ENCODE measurements at places on chromosomes 16 and 17. TPM values are rescaled to one million over a fixed set of nuclear protein-coding genes. Genes with fewer than 3 reads are reported as not detected.

The CRHR1 gene
- not detected for total RNA-seq

DNA sequence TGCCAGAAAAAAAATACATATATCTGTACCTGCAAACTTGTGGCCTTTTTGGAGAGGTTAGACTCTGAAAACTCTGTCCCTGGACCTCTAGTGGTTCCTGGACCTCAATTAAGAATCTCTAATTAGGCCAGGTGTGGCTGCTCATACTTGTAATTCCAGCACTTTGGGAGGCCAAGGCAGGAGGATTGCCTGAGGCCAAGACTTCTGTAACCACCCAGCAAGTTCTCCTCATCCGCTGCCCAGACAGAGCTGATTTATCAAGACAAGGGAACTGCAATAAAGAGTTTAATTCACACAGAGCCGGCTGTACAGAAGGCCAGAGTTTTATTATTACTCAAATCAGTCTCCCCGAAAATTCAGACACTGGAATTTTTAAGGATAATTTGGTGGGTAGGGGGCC, 4.2 kb downstream of the ASPA start:
- no peak overlapping the region for H3K27ac ChIP-seq
- no peak for DNase-seq
- H3K27me3 ChIP-seq = no peaks in the 10 kb centered on the region
- H3K4me1 ChIP-seq = no peaks in the 10 kb centered on the region
- no peak overlapping the region for H3K4me3 ChIP-seq
- H3K36me3 ChIP-seq = no peaks in the 10 kb centered on the region

DNA sequence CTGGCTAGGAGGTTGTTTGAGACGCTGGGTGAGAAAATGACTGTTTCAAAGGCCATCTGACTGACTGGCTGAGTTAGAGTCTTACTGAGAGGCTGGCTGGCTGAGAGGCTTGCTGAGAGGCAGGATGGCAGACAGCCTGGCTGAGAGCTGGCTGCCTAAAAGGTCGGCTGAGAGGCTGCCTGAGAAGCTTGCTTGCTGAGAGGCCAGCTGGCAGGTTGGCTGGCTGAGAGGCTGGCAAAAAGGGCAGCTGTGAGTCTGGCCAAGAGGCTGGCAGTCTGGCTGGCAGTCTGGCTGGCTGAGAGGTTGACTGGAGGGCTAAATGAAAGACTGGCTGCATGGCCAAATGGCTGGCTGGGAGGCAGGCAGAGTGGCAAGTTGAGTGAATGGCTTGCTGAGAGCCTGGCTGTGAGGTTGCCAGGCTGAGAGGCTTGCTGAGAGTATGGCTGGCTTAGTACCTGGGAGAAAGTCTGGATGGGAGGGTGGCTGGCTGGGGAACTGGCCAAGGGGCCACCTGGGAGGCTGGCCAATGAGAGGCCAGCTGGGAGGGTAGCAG, 35.3 kb upstream of the ACSM2B start:
- H3K27me3 ChIP-seq = no peaks in the 10 kb centered on the region
- peak overlapping the region; percentile 99 for H3K27ac ChIP-seq
- peak overlapping the region; percentile 59 for H3K4me3 ChIP-seq
- DNase-seq = no peak

The HS3ST2 gene
- total RNA-seq = 17.8 TPM

DNA sequence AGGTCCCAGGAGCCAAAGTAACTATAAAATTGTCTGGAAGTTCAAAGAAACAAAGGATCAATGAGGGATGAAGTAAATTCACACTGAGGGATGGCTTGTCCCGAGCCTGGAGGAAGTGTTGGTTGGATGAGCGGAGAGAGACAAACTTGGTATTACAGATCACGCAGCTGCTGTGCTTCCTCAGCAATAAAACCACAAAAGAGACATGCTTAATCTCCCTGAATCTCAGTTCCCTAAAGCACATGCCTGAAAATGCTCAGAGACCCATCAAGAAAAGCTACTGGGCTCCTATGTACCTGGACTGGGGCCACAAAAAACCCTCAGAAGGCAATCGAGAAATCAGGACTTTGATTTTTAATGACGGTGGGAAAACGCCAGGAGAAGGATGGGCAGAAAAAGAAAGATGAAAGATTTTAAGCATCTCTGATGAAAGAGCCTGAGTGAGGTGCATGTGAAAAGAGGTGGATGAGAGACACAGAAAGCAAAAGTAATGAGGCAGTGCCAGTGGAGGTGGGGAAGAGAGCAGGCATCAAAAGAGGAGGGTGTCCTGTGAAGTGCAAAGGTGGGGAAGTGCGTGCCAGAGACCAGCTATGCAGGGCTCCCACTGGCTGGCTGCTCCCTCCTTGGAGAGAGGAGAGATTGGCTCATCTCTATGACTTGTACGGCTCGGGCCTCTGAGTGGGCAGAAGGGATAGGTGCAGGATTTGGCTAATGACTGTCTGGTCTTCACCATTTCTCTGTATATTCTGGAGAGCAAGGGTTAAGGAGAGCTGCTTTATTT, 143.7 kb downstream of the ABCC12 start:
- no peaks in the 10 kb centered on the region for H3K27me3 ChIP-seq
- H3K4me1 ChIP-seq = no peaks in the 10 kb centered on the region
- H3K27ac ChIP-seq = no peak overlapping the region
- H3K36me3 ChIP-seq = no peaks in the 10 kb centered on the region
- H3K4me3 ChIP-seq = no peak overlapping the region

GRCh38 chr17:78618264-78619066, 41.3 kb upstream of the DNAH17 start:
- peak overlapping the region; percentile 65 for H3K27ac ChIP-seq
- no peak for DNase-seq
- no peaks in the 10 kb centered on the region for H3K36me3 ChIP-seq

DNA sequence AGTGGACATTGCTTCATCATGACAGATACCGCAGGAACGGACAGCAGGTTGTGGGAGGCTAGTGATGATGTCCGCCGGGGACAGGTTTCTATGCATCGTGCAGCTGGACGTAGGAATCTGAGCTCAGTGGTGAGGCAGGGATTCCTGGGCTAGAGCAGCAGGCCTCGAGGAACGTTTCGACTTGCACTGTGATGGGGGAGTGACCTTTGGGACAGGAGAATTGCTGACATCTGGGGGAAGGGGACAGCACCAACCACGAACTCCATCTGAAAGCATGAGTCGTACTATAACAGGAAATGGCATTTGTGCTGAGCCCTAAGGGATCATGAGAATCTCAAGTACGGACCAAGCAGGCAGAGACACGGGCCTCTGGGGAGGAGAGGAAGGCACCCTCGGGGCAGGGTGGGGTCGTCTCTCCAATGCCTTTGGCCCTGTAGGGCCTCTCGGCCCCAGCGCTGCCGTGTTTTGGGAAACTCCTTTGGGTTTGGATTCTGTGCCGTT, 65.8 kb upstream of the ENDOV start:
- H3K27ac ChIP-seq = no peak overlapping the region
- peaks cover 89% of the 10 kb centered on the region for H3K36me3 ChIP-seq
- H3K4me3 ChIP-seq = no peak overlapping the region
- H3K4me1 ChIP-seq = no peaks in the 10 kb centered on the region
- no peaks in the 10 kb centered on the region for H3K27me3 ChIP-seq

The RAB26 gene
- not detected for total RNA-seq

The CTF1 gene
- 3.8 TPM for total RNA-seq

GRCh38 chr17:73187203-73187769, 5.6 kb upstream of the COG1 start:
- H3K4me3 ChIP-seq = no peak overlapping the region
- peaks cover 4% of the 10 kb centered on the region for H3K4me1 ChIP-seq
- no peaks in the 10 kb centered on the region for H3K36me3 ChIP-seq
- no peak overlapping the region for H3K27ac ChIP-seq

Measured in thoracic aorta (tissue), 2 donors.